CD4-positive, alpha-beta T cell (primary cell): ENCODE measurements at places on chromosomes 5 and 9.

DNA sequence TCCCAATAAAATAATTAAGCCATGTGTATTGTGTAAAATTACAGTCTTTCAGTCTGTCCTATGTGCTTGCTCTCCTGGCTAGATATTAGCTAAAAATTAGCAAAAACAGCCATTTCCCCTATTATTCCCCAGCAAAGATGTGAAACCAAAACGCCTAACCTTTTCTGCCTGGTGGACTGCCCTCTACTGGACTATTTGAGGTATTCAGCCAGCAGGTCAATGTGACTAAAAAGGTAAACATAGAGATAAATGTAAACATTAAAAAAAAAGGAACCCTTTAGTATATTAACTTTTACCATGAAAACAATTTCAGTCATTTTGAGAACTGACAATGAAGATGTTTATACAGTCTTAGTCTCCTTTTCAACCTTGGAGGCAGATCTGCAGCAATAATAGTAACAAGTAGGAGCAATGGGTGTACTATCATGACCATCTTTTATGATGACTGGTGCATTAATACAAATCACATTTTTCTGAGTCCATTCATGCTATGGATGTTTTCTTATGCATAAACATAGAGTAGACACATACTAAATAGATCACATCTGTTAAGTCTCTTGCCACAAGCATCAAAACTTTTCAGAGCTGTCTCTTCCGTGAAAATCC is 10.1 kb downstream of the ATG12 start:
- DNase-seq = no peak

DNA sequence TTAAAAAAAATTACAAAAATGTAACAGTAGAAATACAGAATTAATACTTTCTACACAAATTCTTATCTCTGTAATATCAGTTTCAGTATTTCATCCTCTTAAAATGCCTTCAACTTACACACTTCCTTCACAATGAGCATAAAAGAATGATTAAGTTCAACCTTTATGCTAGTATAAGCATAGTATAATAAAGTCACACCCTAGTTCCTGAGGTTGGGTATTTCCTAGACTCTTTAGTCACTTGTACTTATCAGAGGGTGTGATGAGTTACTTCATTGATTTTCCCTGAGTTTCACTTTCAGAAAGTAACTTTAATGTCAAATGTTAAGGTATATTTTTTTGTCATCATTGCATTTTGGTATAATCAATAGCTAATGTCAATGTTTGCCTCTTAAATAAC is 302.4 kb downstream of the PDE4D start:
- DNase-seq = no peak

GRCh38 chr9:78932849-78933627 is 636.1 kb downstream of the PSAT1 start:
- no peak for DNase-seq

GRCh38 chr9:89465726-89466308 is 32.1 kb downstream of the SEMA4D start:
- no peak for DNase-seq

DNA sequence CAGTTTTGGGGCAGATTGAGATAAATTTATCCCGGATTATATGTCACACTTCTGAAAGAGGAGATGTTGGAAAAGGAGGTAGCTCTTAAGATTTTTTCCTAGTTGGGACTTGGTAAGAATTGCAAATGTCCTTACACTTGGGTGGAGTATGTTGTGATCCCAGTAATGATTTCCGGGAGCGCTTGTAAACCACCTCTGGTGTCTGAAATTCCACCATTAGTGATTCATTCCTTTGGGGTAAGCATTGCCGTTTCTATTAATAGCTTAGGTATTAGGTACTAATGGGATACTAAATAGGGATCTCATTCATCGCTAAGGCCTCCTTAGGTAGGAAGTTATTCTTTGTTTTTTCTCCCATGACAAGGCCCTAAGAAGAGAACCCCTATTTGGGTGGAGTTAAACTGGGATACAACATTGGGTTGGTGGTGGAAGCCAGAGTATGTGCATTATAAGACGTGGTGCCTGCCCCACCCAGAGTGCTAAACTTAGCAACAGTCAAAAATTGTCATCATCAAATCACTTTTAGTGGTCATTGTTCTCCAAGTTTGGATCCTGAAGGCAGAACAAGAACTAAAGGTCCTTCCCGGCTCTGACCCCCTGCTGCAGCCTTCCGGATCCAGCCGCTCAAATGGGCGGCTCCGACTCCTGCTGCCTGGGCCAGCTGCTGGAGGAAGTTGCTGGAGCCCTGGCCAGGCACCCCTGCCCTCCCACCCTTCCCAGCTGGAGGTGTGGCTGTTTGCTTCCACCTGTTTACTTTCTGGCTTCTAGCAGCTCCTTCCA is 31.7 kb upstream of the DAB2IP start:
- DNase-seq = no peak

- DNase-seq = no peak
Measured at GRCh38 chr5:115553082-115553481, 8.5 kb upstream of the FEM1C start.
